Globus pallidus (tissue), 1 donor: ENCODE measurements at places on chromosomes 1 and 21.

- no peak for DNase-seq
Measured at GRCh38 chr1:232413674-232414073, 216.3 kb downstream of the SIPA1L2 start.

- peak; percentile 56 for DNase-seq
Measured at GRCh38 chr1:226063224-226063976, 884 bp downstream of the H3-3A start.

GRCh38 chr21:37200641-37201480 is 66.3 kb downstream of the VPS26C start:
- no peak for DNase-seq

- DNase-seq: no peak
Measured at GRCh38 chr1:222909586-222909985, 94.7 kb downstream of the DISP1 start.

DNA sequence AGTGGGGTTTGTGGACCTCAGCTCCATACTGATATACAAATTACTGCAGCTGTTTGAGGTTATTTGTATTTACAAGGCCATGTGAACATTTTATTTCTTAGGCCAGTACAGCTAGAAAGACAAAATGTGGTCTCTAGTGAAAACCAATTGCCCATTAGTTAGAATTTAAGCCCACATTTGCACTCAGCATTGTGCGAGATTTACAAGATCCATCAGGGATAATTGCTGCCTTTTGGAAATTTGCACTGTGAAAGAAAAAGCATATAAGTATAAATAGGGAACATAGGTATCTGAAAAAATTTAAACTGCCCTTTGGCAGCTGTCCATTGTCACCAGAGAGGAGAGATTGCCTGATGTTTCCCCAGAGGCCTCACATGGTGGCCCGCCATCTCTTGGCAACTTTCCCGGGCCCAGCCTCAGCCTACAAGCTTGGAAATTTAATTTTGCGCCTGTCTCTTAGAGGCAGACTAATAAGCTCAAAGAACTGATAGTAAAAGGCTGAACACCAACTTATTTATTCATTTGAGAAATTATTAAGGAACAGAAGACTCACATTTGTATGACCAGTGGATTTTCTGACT is 120.7 kb downstream of the MAP3K21 start:
- DNase-seq: no peak

- no peak for DNase-seq
Measured at GRCh38 chr1:245332513-245332912, 177.7 kb downstream of the KIF26B start.

DNA sequence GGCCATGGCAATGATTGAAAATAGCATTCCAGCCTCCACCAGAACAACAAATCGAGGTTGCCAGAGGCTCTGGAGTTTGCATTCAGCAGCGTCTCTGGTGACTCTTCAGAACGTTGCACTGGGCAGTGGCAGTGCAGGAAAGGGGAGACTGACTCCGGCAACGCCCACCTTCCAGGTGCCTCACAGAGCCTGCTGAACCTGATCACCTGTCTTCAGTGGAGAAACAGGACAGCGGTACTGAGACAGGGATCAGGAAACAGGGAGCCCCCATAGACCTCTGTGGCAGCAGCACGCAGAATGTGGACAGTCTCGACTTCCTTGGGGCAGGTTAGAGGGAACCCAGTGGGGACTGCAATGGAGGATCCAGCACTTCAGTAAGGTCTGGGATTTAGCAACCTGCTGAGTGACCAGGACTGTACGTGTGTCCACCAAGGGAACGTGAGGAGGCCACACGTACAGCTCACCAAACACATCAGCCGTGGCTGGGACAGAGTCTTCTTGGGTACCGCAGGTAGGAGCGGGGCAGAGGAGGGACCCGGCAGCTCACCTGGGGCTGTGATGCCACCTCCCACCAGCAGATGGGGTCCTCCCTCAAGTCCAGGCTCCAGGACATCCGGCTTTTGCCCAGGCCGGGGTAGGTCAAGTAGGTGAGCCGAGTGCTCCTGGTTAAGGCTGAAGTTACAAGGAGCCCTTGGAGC is 128.6 kb downstream of the PRDM2 start:
- DNase-seq: no peak

DNA sequence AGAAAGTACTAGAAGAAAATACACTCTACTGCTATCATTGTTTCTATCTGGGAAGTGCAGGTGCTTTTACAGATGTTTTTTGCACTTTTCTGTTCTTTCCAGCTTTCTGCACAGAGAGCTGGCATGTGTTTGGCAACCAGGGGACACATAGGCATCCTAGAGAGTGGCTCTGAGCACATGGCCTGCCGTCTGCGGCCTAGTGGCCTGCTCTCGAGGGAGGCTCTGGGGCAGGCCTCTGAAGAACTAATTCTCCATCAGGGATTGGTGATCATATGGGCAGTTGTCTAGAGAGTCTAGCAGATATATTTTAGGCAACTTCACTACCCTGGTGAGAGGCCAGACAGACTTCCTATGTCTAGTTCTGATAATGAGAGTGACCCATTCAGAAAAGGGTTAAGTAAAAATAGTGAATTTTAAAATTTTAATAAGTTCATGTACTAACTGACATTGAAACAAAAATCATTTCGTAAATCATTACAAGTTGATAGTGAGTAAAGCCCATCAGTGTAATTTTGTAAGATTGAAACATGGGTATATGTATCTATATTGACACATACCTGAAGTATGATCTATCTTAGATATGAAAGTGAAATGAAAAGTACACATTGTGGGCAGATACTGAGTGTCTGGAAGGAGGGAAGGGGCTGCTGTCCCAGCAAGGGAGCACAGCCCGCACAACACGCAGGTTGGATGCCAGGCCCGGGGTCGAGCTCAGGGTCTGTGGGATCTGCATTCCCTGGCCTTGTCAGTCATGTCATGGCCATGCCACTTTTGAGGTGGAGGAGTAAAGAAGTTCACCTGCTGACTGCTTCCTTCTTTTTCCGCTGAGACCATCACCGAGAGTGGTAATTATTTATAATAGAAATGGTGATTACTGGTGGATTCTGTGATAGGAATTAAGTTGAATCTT is 79.8 kb downstream of the PCBP3 start:
- no peak for DNase-seq

DNA sequence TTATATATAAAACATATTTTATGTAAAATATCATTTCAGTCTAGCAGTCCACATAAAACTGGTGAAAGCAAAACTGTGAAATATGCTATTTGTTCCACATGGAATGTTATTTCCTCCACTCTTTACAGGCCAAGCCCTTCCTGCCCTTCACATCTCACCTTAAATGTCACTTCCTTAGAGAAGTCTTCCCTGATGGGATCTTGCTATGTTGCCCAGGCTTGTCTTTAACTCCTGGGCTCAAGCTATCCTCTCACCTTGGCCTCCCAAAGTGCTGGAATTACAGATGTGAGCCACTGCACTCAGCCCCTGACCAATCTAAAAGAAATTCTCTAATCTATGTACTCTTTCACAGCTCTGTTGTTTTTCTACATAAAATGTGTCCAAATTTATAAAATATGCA is 2.3 kb upstream of the GPR161 start:
- DNase-seq: no peak

DNA sequence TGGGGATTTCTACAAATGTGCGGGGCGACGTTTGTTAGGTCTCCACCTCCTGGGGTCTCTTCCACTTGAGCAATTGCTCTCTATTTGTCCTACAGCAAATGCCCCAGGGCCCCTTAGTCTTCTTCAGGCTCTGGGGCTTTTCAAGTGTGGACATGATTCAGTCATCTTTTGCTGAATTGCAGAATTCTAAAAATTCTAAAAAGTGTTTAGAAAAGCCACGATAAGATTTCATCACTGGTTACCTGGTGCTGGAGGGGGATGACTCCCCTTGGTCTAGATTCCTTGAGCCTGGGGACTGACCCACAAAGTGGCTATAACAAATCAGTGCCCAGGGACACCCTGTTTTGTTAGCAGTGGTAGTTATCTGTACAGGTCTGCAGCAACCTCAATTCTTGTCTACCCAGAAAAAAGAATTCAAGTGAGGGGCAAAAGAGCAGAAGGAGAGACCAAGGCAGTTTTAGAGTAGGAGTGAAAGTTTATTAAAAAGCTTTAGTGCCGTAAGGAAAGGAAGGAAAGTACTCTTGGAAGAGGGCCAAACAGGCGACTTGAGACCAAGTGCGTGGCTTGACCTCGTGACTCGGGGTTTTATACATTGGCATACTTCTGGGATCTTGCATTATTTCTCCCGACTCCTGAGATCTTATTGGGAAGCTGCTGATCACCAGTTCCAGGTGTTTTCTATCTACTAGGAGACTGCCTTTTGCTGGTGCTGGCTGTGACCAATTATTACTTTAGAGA is 25.2 kb downstream of the PROK1 start:
- no peak for DNase-seq

DNA sequence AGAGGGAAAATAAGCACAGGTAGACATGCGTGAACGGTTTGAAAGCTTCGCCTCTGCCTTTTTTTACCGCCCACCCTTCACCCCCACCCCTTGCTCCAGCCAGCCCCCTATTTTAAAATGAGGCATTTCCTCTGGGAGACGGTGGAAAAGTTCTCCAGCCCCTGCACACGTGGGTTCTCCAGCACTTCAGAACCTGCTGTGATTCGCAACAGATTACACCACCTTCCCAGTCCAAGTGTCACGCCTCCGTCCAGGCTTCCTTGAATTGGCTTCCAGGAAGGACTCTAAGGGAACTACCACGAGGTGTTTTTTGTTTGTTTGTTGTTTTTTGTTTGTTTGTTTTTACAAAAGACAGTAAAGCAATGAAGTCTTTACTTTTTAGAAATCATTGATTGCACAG is 2.6 kb downstream of the LRRC7 start:
- DNase-seq: peak; percentile 23

DNA sequence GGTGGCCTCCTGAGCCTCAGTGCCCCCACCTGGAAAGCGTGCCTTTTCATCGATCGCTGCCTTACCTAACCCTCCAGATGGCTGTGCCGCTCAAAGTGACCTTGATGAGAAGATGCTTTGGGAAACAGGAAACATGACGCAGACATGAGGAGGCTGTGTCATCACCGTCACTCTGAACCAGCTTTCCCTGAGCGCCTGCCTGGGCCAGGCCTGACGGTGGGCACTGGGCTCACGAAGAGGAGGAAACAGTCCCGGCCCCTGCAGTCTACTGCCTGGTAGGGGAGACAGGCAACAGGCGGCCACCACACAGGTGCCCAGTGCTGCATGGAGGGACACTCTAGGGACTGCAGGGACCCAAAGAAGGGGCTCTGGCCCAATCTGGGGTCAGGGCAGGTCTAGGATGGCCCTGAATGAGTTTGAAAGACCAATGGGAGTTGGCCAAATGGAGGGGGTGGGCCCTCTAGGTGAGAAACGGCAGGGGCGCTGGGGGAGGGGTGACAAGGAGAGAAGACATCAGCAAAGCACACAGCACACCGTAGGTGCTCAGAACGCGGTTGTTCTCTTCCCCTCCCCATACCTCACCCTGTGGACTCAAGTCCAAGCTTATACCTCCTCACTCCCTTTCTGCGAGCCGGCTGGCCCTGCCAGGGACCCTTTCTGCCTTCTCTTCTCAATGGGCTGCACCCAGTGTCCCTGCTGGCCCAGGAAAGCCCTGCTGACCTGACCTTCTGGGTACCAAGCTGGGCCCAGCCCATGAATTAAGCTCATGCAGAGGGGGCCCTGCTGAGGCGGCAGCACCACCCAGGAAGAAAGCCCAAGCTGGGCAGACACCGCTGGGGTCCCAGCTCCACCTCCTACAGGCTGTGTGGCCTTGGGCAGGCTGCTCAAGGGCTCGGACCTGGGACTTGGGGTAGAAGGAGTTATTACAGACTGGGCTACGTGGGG is 44.9 kb downstream of the GLIS1 start:
- no peak for DNase-seq

GRCh38 chr1:83130886-83131691 is 867.8 kb downstream of the TTLL7 start:
- DNase-seq: no peak

GRCh38 chr1:87392248-87393192 is 63.8 kb downstream of the LMO4 start:
- no peak for DNase-seq

- DNase-seq: no peak
Measured at GRCh38 chr1:8410791-8411190, 92.9 kb downstream of the SLC45A1 start.

DNA sequence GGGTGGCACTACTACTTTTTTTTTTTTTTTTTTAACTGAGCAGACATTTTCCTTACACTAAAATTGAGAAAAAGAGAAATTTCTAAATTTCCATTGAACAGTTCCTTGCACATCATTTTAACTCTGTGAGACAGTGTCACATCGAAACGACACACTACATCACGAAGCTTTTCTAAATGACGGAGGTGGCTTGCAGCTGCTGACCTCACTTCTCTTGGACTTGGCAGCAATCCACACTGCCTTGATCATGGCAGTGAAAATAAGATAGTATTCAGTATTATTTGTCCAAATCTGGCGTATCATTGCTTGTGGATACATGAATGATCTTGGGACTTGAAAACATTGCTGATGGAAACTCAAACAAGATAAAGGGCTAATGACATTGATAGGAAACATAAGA is 80.3 kb upstream of the CYYR1 start:
- DNase-seq: no peak

DNA sequence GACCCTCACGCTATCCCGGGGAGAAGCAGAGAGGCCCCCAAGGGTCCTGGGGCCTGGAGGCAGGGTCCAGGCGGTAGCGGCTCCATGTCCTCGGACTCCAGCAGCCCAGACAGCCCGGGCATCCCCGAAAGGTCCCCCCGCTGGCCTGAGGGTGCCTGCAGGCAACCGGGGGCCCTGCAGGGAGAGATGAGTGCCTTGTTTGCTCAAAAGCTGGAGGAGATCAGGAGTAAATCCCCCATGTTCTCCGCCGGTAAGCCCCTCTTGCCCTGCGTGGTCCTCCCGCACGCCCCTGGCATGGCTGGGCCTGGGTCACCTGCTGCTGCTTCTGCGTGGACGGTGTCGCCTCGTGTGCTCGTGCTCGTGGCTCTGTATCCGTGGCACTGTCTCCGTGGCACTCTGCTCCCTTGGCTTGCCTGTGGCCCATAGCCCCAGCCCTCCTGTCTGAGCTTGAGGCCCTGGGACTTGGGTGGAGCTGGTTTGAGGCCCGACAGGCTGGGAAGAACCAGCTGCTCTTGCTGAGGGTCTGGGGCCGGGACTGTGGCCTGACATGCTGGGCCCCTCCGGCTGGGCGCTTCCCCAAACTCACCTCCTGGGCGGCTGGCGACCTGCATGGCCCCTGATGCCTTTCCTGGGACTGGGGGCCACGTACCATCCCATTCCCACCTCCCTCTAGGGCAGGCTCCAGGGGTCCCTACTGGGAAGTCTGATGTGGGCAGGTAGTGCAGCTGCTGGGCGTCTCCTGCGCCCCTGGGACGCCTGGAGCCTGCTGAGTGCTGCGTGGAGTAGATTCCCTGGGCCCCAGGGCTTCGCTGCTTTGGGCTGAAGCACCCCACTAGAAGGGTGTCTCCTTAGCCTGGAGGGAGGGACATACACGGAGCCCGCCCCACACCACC is 23.5 kb downstream of the PANK4 start:
- DNase-seq: no peak

DNA sequence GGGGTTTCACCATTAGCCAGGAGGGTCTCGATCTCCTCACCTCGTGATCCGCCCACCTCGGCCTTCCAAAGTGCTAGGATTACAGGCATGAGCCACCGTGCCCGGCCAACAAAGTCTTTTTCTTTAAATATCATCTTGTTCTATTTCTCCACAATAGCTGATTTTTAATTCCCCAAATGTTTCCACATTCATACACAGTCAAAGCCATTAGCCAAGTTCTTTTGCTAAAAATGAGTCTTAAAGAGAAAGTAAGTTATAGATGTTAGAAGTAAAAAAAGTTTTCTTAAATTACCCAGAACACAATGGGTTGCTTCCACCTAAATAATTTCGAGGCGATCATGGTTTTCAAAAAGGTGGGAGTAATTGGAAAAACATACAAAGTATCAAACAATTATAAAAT is 30.6 kb downstream of the C2CD2 start:
- DNase-seq: no peak
